Stimulated activated CD4-positive, alpha-beta T cell treated with anti-CD3 and anti-CD28 coated beads, Interleukin-1b, Interleukin-23, amount 100 ng/mL, for 4 hours (primary cell): ENCODE measurements at places on chromosomes 6 and 20.

DNA sequence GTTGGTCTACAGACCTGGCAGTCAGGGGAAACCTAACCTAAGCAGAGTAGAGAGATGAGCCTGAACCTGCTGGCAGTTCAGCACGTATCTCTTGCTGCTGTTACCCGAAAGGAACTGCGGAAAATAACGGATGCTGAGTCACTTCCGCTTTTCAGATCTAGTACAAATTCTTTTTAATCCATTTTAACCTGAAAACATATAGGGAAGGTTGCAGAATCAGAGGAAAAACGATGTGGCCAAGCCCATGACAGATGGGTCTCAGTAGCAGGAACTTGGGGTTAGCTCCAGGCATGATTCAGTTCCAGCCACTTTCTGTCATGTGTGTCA, 351.9 kb upstream of the PRND start:
- DNase-seq = no peak

GRCh38 chr20:3874194-3874844, 14.9 kb upstream of the PANK2 start:
- DNase-seq = no peak

- DNase-seq = no peak
Observed at GRCh38 chr6:118134736-118135135, 227.7 kb downstream of the SLC35F1 start.

GRCh38 chr20:25285856-25286798, 38.2 kb downstream of the PYGB start:
- DNase-seq = no peak

DNA sequence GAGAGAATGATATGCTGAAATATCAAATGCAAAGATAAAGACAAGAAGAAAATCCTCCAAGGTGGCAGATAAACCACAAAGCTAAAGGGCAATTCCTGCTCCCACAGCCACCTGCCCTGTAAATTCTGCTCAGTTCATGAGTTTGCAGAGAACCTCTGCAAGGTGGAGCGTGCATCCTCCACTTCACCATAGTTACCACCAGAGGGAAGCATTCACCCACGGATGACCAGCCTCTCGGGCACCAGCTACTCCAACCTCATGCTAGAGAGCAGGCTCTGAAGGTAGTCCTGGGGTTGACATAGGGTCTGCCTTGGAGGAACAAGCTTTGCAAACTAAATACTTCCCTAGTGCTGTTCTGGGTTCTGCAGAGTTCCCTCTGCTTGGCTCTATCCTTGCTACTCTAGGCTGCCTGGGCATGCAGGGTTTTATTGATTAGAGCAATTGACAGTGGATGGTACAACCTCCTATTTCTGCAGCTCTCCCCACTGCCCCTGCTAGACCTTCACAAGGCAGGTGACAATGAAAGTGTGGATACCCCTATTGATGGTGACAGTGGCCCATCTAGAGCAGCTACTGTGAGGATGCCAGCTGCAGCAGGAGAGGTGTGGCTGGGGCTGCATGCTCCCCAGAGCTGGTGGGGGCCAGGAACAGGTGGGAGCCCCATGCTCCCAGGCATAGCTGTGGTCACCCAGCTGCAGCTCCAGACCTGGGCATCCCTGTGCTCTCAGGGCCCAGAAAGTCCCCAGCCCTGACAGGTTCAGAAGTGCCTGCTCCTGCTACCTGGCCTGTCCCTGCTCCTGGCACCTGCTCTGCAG, 51.1 kb downstream of the GGTLC1 start:
- DNase-seq = peak; percentile 50

- no peak for DNase-seq
Observed at GRCh38 chr20:16505894-16506293, 67.4 kb downstream of the KIF16B start.
